ENCODE measurements at places on chromosomes 4 and X.

GRCh38 chr4:144788469-144788868 is 142.5 kb downstream of the HHIP start:
- H3K36me3 ChIP-seq: no peaks in the 10 kb centered on the region
- H3K4me3 ChIP-seq: no peak overlapping the region
- no peak for DNase-seq

DNA sequence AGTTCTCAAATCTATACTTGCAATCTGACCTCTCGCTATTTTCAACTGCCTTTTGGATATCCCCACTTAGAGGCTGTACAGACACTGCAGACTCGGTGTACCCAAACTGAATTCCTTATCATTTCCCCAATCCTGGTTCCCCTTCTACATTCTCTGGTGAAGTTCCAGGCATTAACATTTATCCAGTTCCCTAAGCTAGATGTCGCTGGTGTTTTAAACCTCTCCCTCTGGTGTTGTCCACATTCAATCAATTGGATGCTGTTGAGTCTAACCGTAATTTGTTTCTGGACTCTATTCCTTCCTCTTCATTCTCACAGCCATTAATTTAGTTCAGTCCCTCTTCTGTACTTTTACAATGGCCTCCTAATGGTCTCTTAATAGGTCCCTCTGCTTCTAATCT is 7.2 kb upstream of the STK26 start:
- no peaks in the 10 kb centered on the region for H3K36me3 ChIP-seq
- no peak for DNase-seq
- H3K27ac ChIP-seq: no peak overlapping the region
- H3K27me3 ChIP-seq: no peaks in the 10 kb centered on the region
- H3K4me1 ChIP-seq: no peaks in the 10 kb centered on the region

GRCh38 chrX:148741441-148741840 is 241.0 kb downstream of the AFF2 start:
- no peak for DNase-seq
- no peaks in the 10 kb centered on the region for H3K4me1 ChIP-seq
- no peak overlapping the region for H3K27ac ChIP-seq
- H3K4me3 ChIP-seq: no peak overlapping the region
- no peaks in the 10 kb centered on the region for H3K36me3 ChIP-seq

DNA sequence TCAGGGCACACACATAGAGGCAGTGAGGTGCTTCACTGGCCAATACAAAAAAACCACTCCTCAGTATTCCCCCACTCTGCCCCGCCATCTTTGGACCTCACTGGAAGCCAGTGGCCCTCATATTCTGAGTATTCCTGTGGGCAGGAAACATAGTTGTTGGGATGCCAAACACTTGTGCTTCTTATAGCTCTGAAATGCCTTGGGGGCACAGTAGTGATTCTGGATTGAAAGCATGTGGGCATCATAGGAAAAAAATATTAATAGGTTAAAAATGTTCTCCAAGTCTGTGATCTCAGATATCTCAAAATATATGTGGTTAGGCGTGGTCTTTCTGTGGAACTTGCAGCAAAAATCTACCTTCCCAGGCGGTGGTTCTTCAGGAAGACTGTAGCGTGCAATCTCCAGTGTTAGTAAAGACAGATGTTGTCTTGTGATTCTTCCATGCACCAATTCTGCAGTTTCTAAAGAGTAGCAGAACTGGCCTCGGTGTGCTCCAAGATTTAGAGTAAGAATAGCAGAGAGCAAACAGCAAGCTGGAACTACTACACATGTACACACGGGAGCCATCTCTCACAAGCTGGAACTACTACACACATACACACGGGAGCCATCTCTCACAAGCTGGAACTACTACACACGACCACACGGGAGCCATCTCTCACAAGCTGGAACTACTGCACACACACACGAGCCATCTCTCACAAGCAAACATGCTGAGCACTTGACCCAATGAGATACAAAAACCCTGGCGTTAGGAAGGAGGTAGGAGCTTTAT is 8.0 kb upstream of the TENM3 start:
- H3K4me3 ChIP-seq: no peak overlapping the region
- no peaks in the 10 kb centered on the region for H3K27me3 ChIP-seq
- H3K4me1 ChIP-seq: no peaks in the 10 kb centered on the region
- DNase-seq: no peak
- no peaks in the 10 kb centered on the region for H3K36me3 ChIP-seq

DNA sequence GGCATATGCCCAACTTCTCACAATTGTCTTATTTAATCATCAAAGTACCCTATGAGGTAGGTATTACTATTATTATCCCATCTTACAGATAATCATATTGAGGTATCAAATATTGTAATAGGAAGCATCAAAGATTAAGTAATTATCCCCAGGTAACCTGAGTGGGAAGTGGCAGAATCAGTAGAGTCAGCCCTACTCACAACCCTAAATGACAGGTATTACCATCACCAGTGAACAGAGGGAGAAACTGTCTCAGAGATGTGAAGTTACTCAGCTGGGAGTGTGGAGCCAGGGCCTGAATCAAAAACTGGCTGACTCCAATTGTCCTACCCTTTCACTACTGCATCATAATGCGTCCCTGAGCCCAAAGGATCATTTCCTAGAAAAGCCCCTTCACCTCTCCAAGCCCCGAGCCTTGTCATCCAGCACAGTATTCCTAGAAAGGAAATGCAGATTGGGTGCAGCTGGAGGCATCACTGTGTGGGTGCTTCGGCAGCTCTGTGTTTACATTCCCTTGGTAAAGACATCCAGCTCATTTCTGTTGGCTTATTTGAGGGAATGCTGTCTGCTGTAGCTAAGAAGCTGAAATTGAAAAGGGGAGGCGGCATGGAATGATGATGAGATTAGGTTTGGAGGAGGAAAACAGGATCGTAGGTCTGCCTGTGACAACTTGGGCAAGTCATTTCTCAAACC is 72.8 kb downstream of the DHX15 start:
- no peak overlapping the region for H3K4me3 ChIP-seq
- H3K27me3 ChIP-seq: no peaks in the 10 kb centered on the region
- no peak overlapping the region for H3K27ac ChIP-seq
- H3K4me1 ChIP-seq: no peaks in the 10 kb centered on the region

GRCh38 chr4:7040765-7041164 is 2.4 kb upstream of the TADA2B start:
- no peaks in the 10 kb centered on the region for H3K36me3 ChIP-seq
- H3K27me3 ChIP-seq: no peaks in the 10 kb centered on the region
- no peak for DNase-seq
- no peak overlapping the region for H3K4me3 ChIP-seq

GRCh38 chrX:40651620-40652223 is 4.4 kb upstream of the CXorf38 start:
- no peak for DNase-seq
- H3K27me3 ChIP-seq: no peaks in the 10 kb centered on the region
- no peak overlapping the region for H3K27ac ChIP-seq
- H3K4me1 ChIP-seq: no peaks in the 10 kb centered on the region

GRCh38 chrX:107451731-107452130 is 2.3 kb downstream of the FRMPD3 start:
- DNase-seq: no peak
- peaks cover 25% of the 10 kb centered on the region for H3K27me3 ChIP-seq
- no peak overlapping the region for H3K27ac ChIP-seq

DNA sequence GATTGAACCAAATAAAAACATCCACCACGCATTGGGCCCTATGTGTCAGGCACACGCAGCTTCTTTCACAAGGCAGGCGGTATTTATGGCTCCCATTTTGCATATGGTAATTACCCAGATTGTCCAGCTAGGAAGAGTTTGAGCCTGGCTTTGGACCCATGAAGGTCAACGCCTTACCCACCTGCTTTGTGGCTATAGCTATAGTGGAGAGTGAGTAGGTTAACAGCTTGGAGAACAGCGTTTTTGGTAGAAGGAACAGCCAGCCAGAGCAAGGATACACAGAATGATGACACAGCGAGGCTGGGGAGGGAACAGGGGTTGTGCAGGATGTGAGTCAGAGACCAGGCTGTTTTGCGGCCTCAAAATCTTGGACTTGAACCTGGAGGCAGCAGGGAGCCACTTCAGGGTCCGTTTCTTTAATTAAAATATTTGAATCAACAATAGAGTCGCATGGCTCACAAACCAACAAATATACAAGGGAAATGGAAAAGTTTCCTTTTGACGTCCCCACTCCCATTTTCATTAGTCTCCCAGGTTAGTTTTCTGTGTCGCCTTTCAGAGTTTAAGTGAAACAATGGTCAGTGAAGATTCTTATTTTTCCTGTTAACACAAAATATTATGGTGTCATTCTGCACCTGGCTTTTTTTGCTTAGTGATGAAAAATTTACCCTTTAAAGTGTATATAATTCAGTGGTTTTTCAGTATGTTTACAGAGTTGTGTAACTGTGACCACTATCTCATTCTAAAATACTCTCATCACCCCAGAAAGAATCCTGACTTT is 118.2 kb upstream of the STX18 start:
- no peak overlapping the region for H3K4me3 ChIP-seq
- no peaks in the 10 kb centered on the region for H3K36me3 ChIP-seq
- DNase-seq: no peak
- no peak overlapping the region for H3K27ac ChIP-seq

DNA sequence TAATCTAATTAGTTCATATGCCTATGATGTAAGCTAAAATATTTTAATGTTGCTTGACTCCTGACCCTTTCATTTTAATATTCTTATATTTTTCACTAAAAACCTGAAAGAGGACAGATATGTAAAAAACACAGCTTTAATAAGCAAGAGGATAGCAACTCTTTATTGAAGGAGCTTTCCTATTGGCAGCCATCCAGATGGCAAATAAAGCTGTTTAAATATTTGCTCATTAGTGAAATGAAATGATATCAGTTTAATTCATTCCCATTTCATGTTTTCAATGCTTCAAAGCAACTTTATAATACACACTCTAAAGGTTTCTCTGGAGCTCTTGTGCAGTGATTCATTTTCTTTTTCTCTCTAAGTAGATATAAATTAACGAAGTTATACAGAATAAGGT is 473.4 kb downstream of the PCDH7 start:
- no peaks in the 10 kb centered on the region for H3K27me3 ChIP-seq
- H3K36me3 ChIP-seq: no peaks in the 10 kb centered on the region
- DNase-seq: no peak
- H3K27ac ChIP-seq: no peak overlapping the region
- no peaks in the 10 kb centered on the region for H3K4me1 ChIP-seq
- no peak overlapping the region for H3K4me3 ChIP-seq

DNA sequence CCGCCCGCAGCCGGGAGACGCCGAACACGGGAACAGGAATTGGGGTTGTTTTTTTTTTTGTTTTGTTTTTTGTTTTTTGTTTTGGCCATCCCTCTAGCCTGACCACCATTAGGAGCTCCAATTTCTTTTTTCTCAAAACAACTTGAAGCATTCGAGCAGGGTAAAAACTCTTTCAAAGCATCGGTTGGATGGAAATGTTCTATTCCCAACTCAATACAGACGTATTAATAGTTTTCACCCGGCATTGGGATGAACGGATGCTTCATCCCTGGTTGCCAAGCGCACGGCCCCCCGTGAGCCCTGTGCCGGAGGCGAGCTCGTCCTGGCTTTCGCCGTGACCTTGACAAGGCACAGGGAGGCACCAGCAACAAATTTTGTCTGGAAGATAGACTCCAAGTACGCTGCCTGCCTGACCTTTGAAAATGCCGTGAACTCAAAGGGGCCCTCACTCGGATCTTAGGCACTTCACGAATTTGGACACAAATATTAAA is 352 bp upstream of the MAP3K15 start:
- no peak overlapping the region for H3K27ac ChIP-seq
- H3K36me3 ChIP-seq: no peaks in the 10 kb centered on the region
- peaks cover 15% of the 10 kb centered on the region for H3K27me3 ChIP-seq
- no peak for DNase-seq
- H3K4me3 ChIP-seq: peak overlapping the region; percentile 37

GRCh38 chr4:158821228-158821971 is 52.6 kb downstream of the FNIP2 start:
- H3K4me3 ChIP-seq: no peak overlapping the region
- no peaks in the 10 kb centered on the region for H3K27me3 ChIP-seq
- DNase-seq: no peak
- no peaks in the 10 kb centered on the region for H3K36me3 ChIP-seq
- peaks cover 64% of the 10 kb centered on the region for H3K4me1 ChIP-seq

DNA sequence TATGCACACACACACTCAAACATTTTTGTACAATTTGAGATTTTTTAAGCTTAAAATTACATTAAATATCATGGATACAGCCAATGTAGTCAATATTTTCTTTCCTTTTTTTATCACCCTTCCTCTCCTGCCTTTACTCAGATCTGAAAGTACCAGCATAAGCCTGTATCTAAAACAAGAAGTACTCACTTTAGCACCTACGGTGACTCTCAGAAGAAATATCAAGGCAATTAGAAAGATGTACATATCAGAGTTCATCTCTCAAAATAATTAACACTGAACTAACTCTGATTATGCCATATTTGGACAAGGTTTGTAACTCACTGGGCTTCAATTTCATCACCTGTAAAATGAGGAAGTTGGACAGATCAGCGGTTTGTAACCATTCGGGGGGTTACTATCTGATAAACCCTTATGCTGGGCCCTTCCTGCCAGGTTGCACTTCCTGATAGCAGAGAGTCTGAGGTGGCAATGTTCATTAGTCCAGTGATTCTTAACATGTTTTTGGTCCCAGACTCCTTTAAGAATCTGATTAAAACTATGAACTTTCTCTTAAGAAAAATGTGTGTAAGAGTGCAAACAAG is 5.7 kb upstream of the GPR174 start:
- no peaks in the 10 kb centered on the region for H3K4me1 ChIP-seq
- H3K4me3 ChIP-seq: no peak overlapping the region

GRCh38 chr4:15691346-15692135 is 9.9 kb downstream of the FAM200B start:
- H3K27ac ChIP-seq: peak overlapping the region; percentile 39
- no peak for DNase-seq
- H3K27me3 ChIP-seq: no peaks in the 10 kb centered on the region
- H3K36me3 ChIP-seq: peaks cover 6% of the 10 kb centered on the region

DNA sequence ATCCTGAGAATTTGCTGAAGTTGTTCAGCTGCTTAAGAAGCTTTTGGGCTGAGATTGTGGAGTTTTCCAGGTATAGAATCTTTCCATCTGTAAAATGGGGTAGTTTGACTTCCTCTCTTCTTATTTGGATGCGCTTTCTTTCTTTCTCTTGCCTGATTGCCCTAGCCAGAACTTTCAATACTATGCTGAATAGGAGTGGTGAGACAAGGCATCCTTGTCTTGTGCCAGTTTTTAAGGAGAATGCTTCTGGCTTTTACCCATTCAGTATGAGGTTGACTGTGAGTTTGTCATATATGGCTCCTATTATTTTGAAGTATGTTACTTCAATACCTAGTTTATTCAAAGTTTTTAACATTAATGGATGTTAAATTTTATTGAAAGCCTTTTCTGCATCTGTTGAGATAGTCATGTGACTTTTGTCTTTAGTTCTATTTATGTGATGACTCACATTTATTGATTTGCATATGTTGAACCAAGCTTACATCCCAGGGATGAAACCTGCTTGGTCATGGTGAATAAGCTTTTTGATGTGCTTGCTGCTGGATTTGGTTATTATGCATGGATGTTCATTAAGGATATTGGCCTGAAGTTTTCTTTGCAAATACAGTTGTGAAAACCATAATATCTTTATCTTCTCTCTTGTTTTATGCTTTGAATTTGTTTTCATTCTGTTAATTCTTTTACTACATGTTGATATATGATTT is 573.8 kb upstream of the NDST4 start:
- H3K4me1 ChIP-seq: no peaks in the 10 kb centered on the region
- H3K27ac ChIP-seq: no peak overlapping the region
- H3K36me3 ChIP-seq: no peaks in the 10 kb centered on the region
- H3K27me3 ChIP-seq: no peaks in the 10 kb centered on the region
